ENCODE measurements at places on chromosomes 7 and 10. TPM values are rescaled to one million over a fixed set of nuclear protein-coding genes. Genes with fewer than 3 reads are reported as not detected.

AKR1C8 gene
- total RNA-seq = not detected

DNA sequence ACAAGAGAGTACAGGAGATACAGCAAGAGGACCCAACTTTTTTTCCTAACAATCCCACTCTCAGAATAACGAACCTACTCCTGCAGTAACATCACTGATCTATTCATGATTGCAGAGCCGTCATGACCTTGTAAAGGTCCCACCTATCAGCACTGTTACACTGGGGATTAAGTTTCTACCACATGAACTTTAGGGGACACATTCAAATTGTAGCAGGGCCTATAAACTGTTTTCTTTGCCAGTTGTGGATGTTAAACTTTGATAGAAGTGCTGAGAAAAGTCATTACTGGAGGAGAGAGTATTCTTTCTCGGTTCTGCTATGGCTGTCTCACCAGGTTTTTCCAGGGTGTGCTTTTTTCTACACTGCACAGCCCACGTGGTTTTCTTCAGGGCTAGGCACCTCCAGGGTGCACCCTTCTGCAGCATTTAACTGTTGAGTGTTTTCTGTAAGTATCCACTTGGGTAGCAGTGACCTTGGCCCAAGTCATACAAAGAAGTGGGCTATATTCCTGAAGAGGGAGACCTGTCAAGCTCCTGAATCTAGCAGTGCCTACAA is 131.6 kb upstream of the AHR start:
- H3K27me3 ChIP-seq = no peaks in the 10 kb centered on the region
- H3K4me1 ChIP-seq = peaks cover 39% of the 10 kb centered on the region
- peak overlapping the region; percentile 21 for H3K4me3 ChIP-seq
- peak; percentile 52 for DNase-seq

DNA sequence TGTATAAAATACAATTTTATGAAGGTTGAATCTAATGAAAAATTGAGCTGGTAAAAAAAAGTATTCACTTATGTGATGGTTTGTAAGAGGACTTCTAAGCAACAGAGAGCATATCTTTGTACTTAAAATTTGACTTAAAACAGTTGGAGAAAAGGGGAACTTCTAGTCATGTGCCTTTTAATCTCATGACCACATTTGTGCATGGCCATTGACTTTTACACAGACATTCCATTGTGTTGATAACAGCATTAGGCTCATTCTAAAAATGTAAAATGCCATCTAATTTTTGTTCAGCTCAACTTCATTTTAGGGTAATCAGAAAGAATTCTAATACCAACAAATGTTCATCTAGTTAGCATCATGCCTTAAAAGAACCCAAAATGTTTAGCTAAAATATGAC is 119.9 kb downstream of the HPSE2 start:
- no peaks in the 10 kb centered on the region for H3K4me1 ChIP-seq
- no peak overlapping the region for H3K27ac ChIP-seq
- no peaks in the 10 kb centered on the region for H3K36me3 ChIP-seq
- DNase-seq = no peak
- no peaks in the 10 kb centered on the region for H3K27me3 ChIP-seq

ITPRIP gene
- 29.7 TPM for total RNA-seq

HTR7 gene
- 0.10 TPM for total RNA-seq

Measured in activated T-cell treated with anti-CD3 and anti-CD28 coated beads, Interleukin-2, amount 50 U/mL, for 72 hours (primary cell).